ENCODE measurements at places on chromosomes 3 and 15. TPM values are rescaled to one million over a fixed set of nuclear protein-coding genes. Genes with fewer than 3 reads are reported as not detected.

ACKR4 gene
- not detected for total RNA-seq

ANKRD34C gene
- not detected for total RNA-seq

RARRES1 gene
- 1,032 TPM for total RNA-seq

- DNase-seq: no peak
- H3K27ac ChIP-seq: no peak overlapping the region
- no peaks in the 10 kb centered on the region for H3K27me3 ChIP-seq
- H3K4me1 ChIP-seq: no peaks in the 10 kb centered on the region
- no peak overlapping the region for H3K4me3 ChIP-seq
- H3K36me3 ChIP-seq: peaks cover 46% of the 10 kb centered on the region
Observed at GRCh38 chr15:52308446-52309153, 13.0 kb upstream of the MYO5C start.

DNA sequence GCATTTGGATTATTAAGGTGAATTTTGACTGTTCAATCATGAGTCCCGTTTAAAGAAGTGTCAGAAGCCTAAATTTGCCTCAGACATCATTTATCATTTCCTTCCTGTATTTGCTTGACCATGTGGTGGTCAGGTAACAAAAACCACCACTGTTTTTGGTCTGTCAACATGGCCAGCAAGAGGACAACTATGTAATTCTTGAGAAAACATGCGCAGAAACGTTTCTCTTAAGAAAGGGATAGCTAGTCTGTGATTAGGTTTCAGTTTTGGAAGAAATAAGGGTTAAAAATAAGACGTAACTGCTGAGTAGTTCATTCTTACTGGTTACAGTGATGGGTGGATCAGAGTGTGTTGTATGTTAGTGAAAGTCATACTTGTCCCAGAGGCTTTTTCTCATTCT lies 204.5 kb downstream of the AKAP13 start:
- H3K4me1 ChIP-seq: peaks cover 77% of the 10 kb centered on the region
- no peak overlapping the region for H3K27ac ChIP-seq
- no peaks in the 10 kb centered on the region for H3K27me3 ChIP-seq
